ENCODE measurements at places on chromosomes 11 and 22.

DNA sequence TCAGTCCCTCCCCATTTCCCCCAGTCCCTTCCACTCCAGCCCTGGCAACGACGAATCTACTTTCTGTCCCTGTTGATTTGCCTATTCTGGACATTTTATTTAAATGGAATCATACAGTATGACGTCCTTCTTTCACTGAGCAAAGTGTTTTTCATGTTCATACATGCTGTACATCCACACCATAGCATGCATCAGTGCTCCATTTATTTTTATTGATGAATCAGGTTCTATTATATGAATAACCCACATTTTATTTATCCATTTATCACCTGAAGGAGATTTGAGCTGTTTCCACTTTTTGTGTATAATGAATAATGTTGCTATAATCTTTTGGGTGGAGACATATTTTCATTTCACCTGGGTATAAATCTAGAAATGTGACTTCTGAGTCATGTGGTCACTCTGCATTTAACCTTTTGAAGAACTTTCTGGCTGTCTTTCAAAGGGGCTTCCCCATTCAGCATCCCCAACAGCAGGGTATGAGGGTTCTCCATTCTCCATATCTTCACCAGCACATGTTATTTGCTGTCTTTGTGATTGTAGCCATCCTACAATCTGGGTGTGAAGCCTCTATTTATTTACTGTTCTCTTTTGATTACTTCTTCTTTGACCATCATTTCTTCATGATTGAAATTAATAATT, 531.7 kb downstream of the ETS1 start:
- DNase-seq, result no peak

DNA sequence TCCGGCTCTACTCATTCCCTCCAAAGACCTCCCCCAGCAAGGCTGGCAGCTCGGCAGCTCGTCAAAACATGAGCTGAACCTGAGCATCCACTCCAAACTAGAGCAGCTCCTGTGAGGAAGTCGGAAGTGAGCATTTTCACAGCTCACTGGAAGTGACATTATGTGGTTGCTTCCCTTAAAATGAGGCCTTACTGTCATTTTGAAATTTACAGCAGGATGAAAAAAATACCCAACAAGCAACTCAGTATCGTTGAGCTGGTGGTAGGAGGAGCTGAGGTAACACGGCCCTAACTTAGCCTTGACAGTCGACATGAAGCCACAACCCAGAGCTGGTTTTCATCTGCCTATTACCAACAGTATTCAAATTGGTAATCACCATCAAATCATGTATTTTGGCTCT, 38.0 kb upstream of the ARFGAP3 start:
- DNase-seq, result no peak

GRCh38 chr11:10352921-10353550, 48.2 kb downstream of the ADM start:
- DNase-seq, result no peak

GRCh38 chr11:86571273-86571948, 101.0 kb downstream of the ME3 start:
- DNase-seq, result no peak

GRCh38 chr11:45176996-45177395, 30.6 kb downstream of the PRDM11 start:
- no peak for DNase-seq

DNA sequence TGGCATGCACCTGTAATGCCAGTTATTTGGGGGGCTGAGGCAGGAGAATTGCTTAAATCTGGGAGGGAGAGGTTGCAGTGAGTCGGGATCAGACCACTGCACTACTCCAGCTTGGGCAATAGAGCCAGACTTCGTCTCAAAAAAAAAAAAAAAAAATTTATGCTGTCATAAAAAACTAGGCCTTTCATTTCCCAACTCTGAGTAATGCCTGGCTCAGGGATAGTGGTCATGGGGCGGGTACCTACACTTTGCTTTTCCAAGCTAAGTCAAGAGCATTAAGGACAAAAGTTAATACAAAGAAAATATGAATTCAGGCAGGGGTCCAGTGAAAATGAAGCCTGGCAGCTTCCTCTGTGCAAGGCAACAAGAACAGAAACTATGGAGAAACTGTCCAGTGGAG, 16.3 kb downstream of the CPSF7 start:
- DNase-seq, result no peak

DNA sequence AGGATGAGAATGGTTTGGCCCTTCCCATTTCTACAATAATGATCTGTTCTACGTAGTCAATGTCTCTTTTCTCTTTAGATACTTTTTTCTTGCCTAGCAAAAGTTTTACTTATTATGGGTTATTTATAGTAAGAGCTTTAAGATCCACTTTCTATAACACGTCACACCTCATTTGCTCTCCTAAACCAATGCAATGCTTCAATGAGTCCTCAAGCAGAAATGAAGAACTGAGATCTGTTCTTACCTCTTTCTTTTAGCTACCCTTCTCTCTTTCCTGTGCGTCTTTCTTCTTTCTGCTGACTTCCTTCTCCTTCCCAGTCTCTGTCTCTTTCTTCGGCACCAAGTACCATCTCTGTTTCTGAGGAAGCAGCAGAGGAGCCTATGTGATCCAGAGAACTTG, 61.8 kb downstream of the SNX19 start:
- no peak for DNase-seq

DNA sequence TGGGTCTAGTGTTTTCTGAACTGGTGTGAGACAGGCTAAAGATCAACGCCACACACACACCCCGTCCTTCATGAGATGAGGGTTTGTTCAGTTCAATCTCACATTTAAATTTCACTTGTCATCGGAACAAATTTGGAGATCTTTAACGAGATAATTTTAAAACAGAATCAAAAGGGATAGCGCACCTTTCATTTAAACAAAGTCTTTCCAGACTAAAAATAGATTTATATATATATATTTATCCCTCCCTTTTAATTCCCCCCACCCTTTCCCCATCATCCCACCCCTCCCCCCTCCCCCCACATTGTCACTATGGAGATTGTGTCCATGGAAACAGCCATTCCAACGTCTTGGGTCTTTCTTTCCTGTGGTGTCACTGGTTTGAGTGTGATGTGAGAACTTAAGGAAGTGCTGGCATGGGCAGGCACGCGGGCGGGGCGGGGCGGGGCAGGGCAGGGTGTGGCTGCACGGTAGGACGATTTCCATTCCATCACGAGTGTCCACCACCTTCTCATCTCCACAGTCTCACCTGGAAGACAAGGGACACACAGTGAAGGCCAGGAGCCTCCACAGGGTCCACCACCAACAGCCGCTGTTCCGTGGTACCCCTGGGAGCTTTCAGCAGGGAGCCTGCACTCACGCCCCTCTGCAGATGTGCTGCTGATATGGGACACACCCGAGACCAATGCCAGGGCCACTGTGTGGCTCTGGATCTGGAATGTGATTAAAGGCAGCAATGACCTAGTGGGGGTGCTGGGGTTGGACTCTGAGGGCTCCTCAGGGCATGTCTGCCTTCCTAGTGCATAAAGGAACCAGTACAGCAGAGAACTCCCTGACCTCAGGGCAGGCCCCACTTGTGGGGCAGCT, 30.5 kb upstream of the CYP2D6 start:
- no peak for DNase-seq

DNA sequence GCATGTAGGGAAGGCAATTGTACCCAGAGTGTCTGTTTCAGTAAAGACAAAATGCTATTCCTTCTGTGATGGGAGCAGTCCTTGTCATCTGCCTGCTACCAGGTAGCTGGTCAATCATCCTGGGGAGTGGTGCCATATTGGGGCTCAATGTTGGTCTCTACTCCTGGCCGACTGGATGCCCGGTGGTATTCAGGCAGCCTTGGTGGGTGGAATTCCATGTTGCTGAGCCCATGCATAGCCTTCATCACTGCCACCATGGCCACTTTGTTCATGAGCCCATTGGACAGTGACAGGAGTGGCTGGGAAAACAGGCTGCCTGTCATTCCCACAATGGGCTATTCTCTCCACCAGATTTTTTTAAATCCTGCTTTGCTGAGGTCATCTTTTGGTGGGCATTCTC, 121.0 kb downstream of the WNT7B start:
- DNase-seq, result no peak

GRCh38 chr11:104944076-104944475, 24.3 kb downstream of the CASP4 start:
- no peak for DNase-seq

DNA sequence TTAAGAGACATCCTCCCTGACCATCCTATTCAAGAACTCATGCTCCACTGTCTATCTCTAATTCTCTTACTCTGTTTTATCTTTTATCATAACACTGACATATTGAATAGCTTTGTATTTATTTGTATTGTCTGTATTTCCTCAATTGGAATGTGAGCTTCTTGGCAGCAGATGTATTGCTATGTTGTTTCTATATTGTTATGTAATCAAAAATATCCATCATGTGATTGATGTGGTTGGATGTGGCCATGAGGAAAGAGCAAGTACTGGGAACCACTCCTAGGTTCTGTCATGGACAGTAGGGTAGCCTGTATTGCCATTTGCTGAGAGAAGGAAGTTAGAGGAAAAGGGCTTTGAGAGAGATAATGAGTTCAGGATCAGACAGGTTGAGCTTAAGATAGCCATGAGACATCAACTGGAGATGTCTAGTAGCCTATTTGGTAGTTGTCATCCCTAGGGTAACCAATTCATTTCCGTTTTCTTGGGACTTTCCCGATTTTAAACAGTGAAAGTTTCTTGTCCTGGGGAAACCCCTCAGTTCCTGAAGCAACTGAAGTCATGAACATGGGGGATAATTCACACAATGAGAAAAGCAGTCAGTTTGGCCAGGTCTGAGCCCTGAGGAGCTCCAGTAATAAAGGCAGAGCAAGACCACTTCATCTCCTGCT, 404.5 kb downstream of the INSC start:
- no peak for DNase-seq

GRCh38 chr11:111542606-111543275, 2.2 kb downstream of the LAYN start:
- DNase-seq, result no peak

- DNase-seq, result no peak
Observed at GRCh38 chr22:42399315-42400271, 32.6 kb downstream of the NFAM1 start.

DNA sequence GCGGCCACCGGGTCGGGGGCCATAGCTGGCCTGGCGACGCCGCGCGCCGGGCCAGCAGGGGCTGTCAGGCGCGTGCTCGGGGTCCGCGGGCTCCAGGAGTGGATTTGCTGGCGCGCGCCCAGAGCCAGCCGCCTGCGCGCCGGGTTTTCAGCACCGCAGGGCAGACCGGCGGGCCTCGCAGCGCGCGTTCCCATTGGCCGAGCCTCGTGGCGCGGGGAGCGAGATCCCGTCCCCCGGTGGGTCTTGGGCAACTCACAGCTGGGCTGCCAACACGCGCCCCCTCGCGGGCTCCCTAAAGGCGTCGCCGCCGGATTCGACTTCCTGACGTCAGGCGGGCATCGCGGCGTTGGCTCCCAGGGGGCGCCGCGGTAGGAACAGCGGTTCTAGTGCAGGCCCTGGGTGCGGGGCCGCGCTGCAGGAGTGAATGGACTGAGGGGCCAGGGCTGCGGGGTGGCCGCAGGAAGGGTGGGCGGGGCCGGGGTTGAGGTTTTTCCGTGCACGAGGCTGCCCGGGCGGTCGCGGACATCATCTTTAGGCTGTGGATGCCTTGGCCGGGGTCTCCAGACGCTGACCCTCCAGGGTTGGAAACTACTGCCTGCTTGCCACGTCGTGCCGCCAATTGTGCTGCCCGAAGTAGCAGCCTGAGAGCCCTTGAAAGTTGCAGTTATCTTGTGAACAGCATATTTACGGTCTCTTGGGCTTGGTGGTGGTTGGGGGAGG, at the start of gene FADS1:
TSS of gene FADS1 (minus strand) at position 268 of the 720 bp plus-strand sequence. CDS start at position 194, 74 bp downstream.
- peak; percentile 80 for DNase-seq

DNA sequence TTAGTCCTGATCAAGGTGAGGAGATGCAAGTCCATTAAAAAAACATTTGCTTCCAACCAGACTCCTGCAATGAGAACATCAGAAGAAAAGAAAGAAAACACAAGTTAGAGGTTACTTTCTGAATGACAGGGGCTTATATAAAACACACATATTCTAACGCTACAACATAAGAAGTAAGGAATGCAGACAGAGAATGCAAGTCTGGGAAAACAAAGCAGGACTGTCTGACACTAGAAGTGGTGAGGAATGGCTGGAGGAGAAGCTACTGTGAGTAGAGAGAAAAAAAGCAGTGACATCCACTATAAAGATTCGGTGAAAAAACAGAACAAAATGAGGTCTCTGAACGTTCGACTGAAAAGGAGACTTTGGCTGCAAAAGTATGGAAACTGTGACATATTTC, 12.3 kb downstream of the TMEM216 start:
- DNase-seq, result no peak

- no peak for DNase-seq
Observed at GRCh38 chr11:62046568-62047100, 77.2 kb upstream of the INCENP start.

DNA sequence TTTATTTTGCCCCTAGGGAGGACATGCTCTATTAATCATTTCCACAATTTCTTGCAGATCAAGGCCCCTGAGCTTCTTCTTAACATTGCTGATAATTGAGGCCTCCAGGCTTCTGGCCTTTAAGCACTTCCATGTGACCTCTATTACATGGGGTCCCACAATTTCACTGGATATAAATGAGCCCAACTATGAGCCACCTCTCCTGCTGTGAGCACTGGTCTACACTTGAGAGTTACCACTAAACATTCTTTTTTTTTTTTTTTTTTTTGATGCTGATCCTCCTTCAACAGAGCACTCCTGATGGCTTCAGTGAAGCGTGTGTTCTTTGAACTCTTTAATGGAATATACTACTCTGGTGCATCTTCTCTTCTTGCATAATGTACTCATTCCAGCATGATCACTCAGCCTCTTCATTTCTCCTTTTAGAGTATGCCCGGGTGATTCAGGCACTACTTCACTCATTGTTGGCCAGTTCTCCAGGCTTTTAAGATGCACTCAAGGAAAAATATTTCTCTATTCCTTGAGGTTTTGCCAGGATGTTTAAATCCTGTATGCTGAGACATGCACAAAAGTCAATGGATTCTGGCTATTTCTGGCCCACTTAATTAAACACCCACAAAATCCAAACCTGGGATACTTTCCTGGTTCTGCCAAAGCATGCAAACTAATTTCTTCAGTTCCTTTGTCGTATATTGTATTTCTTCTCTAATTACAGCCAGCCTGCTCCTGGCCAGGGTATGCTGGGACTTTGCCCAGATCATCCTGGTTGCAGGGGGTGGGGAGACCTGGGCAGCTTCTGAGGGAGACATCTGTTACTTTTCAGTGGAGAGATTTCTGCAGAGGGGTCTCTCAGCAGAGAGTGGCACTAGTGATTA, 257.8 kb upstream of the LUZP2 start:
- DNase-seq, result no peak

- DNase-seq, result no peak
Observed at GRCh38 chr11:7098235-7098832, 9.5 kb downstream of the RBMXL2 start.

DNA sequence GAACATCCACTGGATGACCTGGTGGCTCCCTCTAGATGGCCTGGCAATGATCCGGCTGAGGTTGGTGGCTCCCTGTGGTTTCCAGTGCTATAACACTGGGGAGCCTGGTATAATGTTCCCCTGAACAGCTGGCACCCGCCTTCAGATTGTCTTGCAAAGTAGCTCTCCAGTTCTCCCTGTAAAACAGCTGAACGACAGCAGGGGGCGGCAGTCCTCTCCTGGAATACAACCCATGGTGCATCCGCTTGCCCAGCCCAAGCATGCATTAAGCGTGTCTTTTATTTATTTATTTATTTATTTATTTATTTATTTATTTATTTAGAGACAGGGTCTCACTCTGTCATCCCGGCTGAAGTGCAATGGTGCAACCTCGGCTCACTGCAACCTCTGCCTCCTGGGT, 258.9 kb downstream of the BUD13 start:
- peak; percentile 5 for DNase-seq
